ENCODE measurements at places on chromosomes 11 and 22.
A peak's percentile ranks its signal among the peaks of the same experiment; 100 is the strongest.

GRCh38 chr22:40855979-40856512 is 393 bp downstream of the ST13 start:
- DNase-seq: peak; percentile 2

DNA sequence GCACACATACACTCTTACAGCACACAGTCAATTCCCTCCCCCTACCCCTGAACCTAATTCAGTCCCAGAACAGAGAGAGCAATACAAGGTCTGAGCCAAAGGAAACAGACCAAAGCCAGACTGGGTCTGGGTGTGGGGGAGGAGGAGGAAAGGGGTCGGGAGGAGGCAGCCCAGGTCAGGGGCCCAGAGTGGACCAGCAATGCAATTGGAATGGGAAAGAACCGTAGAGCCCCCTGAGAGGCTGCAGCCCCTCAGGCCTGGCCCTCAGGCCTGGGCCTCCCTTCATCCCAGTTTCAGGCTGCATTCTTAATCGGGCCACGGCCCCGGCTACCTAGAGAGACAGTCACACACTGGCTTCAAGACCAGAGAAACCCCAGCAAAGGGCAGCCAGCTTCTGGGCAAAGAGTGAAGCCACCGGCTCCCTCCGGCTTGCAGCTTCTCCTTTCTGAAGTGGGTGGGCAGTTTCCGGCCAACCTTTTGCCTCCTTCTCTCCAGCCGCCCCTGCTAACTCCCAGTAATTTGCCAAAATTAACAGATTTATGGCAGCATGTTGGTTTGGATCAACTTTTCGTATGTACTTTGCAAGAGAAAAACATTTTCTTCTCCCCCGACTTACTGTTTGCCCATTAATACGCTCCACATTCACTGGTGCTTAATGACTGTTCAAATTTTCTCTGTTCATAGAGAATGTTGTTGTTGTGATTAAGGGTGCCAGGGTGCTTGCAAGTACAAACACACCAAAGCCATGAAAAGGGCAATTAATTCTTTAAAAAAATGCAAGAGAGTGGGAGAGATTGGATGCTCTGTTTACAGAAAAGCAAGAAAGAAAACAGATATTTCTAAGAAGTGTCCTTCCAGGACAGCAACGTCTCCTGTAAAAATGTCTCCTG is 488.3 kb downstream of the MN1 start:
- no peak for DNase-seq

DNA sequence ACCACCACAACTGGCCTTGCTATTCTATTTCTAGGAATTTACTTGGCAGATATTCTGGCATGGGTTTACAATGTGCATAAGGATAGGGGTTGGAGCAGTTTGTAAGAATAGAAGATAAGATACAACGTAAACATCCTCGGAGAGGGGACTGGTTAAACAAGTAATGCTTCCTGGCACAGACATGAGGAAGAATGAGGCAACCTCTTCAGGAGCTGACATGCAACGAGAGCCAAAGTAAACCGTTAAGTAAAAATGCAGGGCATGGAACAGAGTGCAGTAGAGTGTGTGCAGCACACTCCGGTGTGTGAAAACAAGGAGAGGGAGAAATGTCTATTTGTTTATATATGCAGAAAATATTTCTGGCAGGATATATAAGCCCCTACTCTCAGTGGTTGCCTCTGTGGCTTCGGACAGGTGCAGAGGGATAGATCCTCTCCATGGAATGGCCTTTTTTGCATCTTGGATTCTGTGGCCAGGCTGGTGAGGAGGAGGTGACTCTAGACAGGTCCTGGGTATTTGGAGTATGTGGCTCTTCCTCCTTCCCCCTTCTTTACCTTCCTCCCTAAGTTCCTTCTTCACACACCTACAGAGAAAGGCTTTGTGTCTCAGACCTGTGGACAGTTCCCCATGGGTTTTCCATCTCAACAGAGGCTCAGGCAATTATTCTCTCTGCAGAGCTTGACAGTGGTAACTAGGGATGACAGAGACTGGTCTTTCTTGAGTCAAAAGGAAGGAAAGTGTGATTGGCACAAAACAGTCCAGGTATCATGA is 2.5 kb downstream of the RAB36 start:
- no peak for DNase-seq

- DNase-seq: no peak
Observed at GRCh38 chr11:6099577-6099976, 7.9 kb upstream of the OR56B4 start.

GRCh38 chr11:3984896-3985295 is 109.7 kb upstream of the RRM1 start:
- no peak for DNase-seq
